Smooth muscle cell of the coronary artery (primary cell): ENCODE measurements at places on chromosomes 11 and 22. TPM values are rescaled to one million over a fixed set of nuclear protein-coding genes. Genes with fewer than 3 reads are reported as not detected.

GLYATL2 gene
- total RNA-seq, result 0.53 TPM in 1 of 2 replicates, not detected in the other

GLYAT gene
- not detected in 2 replicates for total RNA-seq

UPK3A gene
- total RNA-seq, result not detected in 2 replicates

CECR2 gene
- under 0.01 and 1.6 TPM in 2 replicates for total RNA-seq

OR8D4 gene
- not detected in 2 replicates for total RNA-seq

LRP4 gene
- 7.7 and 8.6 TPM in 2 replicates for total RNA-seq

OR6A2 gene
- 0.12 and 0.15 TPM in 2 replicates for total RNA-seq

PRR33 gene
- total RNA-seq, result not detected in 2 replicates

AGBL2 gene
- total RNA-seq, result 0.15 and 0.70 TPM in 2 replicates

FREY1 gene
- 0.75 and 1.8 TPM in 2 replicates for total RNA-seq

LMF2 gene
- 17.3 and 23.0 TPM in 2 replicates for total RNA-seq

EIF3L gene
- 340 and 461 TPM in 2 replicates for total RNA-seq

CYP2D6 gene
- 0.12 and 0.15 TPM in 2 replicates for total RNA-seq

POU2F3 gene
- not detected in 2 replicates for total RNA-seq

KLHDC7B gene
- total RNA-seq, result under 0.01 and 0.08 TPM in 2 replicates

ASCL2 gene
- not detected in 2 replicates for total RNA-seq

TRIM29 gene
- total RNA-seq, result not detected in 2 replicates

NECTIN1 gene
- total RNA-seq, result 2.5 and 2.6 TPM in 2 replicates

RASGRP2 gene
- total RNA-seq, result 0.23 and 0.59 TPM in 2 replicates

MMP27 gene
- 1.3 TPM in 1 of 2 replicates, not detected in the other for total RNA-seq
